ENCODE measurements at places on chromosomes 3 and 15.

DNA sequence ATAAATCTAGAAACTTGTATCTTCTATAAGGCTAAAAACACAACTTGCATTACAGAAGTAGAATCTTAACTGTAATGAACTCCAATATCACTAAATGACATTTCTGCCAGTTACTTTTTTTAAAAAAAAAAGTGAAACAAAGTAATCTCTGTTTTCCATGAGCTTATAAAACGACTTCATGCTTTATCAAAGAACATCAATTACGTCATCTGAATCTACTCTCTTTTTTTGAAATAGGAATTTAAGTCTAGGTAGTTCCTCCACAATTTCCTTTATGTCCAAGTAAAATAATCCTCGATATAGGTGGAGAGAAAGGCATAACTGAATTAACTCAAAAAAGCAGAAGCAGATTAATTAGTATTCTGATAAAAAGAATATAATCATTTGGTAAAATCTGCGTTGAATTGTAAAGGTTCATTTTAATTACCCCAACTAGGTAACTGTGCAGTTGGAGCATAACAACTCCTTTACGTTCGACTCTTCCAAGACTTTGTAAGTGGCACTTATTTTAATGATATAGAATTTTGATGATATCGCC lies 1.4 kb downstream of the UACA start:
- no peak for DNase-seq

DNA sequence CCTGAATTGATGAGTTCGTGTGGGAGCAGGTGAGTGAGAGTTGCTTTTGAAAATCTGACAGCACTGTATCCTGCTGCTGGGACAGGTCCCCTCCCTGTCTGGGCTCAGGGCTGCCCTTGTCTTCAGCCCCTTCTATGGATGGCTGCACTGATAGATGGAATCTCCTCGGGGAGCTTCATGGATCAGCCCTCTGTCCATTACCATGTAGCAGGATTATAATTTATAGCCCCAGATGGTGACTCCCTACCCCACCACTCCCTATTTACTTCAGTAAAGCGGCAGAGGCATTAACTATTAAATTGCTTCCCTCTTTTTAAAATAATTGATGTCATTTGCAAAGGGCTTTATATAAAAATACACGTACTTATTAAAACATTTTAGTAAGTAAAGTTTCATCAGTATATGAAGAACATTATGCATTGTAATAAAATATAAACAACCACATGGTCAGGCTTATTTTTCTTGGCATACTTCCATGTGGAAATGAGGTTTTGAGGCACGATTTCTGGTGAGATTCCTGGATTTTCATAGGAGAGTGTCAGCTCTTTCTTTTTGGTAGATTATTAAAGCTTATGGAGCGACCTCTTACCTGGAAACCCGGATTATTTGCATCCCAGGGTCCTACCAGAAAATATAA lies 38.5 kb downstream of the MAP3K13 start:
- DNase-seq = no peak

DNA sequence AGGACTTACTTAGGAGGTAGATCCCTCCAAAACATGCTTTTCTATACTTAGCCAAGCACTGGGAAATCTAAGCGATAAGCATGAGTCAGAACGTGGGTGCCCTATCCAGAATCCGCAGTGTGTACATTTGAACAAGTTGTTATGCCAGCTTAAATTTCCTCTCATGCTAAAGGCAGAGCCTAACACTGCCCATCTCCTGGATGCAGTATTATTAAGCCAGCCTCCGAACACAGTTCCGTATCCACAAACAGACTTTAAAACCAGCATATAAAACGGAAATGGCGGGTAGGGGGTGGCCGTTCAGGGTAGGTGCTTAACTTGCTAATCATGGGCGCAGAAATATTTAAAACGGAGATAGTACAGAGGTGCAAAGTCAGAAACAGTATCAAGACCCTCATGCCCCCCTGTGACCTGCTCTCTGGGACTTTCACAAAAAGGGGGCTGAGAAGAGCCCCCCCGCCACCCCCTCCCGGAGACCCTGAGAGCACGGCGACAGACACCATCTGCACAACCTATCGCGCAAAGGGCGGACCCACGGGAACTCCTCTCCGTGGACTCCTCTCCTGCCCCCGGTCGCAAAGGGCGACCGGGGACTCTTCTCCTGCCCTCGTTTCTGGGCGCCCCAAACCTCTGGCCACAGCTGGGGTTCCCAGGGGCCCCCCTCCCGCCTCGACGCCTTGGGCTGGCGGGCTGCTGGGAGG lies 889 bp upstream of the LRRIQ4 start:
- DNase-seq = peak; percentile 47

- no peak for DNase-seq
Measured at GRCh38 chr3:17535274-17535673, 207.2 kb downstream of the TBC1D5 start.

GRCh38 chr15:47374222-47374621 lies 343.1 kb upstream of the SEMA6D start:
- no peak for DNase-seq

- no peak for DNase-seq
Measured at GRCh38 chr3:38590521-38590920, 59.0 kb downstream of the SCN5A start.

DNA sequence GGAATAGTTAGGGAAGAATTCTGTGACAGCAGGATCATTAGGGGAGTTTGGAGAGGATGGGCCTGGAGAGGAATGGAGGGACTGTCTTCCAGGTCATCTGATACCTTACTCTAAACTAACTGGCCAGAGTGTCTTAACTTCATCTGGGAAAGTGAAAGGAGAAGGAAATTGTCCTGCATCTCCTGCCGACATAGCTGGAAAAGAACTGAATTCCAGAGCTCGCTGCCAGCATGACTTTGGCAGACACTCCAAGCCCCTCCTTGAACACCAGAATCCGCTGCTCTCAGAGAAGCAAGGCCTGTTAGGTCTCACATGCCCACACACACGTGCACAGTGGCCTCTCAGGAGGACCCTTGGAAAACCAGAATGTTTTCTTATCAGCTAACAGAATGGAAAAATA lies 10.5 kb downstream of the ABI3BP start:
- no peak for DNase-seq

DNA sequence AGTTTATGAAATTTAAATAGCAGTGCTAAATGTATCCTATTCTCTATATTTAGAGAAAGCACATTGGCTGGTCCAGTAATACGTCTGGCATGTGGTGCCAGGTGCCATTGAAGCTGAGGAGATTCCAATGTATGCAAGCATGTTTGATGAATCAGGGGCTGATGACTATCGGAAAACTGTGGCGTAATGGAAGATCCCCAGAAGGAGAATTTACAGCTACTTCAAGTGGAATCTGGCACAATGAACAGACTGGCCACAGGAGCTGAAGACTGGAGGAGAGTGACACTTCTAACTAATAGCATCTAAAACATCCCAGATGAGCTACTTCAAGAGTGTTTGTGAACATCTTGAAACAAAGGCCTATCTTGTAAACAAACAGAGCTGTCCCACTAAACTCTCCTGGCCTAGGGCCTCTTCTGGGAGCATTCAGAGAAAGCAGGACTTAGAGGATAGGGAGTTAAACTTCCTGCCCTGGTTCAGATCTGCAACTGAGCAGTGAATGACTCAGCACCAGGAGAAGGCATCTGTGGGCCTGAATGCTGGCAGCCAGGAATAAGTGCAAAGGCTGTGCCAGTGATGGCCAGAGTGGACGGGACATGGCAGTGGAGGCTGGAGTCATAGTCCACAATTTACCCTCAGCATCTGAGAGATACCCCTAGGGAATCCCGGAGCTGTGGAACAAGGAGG lies 15.2 kb upstream of the ACTC1 start:
- DNase-seq = no peak
